Activated effector memory CD4-positive, alpha-beta T cell treated with anti-CD3 and anti-CD28 coated beads, Interleukin-2, amount 50 U/mL, for 16 hours (primary cell): ENCODE measurements at places on chromosomes 5 and 9.

DNA sequence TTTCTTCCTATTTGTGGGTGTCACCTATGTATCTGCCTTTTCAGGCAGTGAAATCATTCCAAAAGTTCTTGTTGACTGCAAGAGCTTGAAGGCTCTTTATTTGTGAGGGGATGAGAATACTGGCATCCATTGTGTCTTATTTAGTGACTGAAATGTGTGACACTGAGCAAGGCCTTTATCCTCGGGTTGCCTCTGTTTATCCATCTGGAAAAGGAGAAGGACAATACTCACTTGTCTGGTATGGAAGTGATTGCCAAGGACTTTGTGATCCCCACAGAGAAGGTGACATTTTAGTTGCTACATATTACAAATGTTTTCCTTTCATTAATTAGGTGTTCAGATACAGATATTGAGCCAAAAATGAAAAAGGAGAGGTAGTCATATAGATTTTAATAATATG, 80.2 kb downstream of the ARRDC3 start:
- DNase-seq, result no peak

GRCh38 chr5:140175367-140176030, 511 bp downstream of the CYSTM1 start:
- DNase-seq, result peak; percentile 88

- DNase-seq, result no peak
Observed at GRCh38 chr5:14838396-14839319, 32.9 kb downstream of the ANKH start.

DNA sequence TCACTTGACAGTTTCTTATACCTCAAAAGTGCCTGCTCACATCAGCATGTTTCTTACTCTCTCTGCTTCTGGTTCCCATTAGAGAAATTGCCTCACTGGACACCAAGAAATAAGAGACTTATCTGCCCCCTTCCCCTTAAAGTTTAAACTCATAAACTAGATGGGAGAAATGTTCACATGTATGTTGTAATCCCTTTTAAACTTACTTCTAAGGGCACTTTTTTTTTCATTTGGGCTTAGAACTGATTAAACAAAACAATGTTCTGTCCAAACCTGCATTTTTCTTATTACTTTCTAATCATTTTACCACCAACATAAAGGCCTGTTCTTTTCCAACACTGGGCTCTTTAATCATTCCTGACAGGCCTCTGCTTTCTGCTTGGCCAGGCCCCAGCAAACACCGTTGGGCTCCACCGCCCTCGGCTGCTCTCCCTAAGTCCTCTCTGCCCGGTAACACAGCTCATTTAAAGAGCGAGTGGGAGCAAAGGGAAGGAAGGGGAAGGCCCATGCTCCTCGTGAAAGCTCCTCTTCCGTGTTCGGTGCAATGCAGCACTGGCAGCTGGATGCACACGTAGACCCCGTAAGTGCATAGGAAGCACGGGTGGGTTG, 53.4 kb downstream of the ROR2 start:
- DNase-seq, result no peak

- DNase-seq, result no peak
Observed at GRCh38 chr5:154611341-154611767, 133.3 kb upstream of the HAND1 start.

- DNase-seq, result no peak
Observed at GRCh38 chr5:168165221-168165914, 126.1 kb upstream of the WWC1 start.

DNA sequence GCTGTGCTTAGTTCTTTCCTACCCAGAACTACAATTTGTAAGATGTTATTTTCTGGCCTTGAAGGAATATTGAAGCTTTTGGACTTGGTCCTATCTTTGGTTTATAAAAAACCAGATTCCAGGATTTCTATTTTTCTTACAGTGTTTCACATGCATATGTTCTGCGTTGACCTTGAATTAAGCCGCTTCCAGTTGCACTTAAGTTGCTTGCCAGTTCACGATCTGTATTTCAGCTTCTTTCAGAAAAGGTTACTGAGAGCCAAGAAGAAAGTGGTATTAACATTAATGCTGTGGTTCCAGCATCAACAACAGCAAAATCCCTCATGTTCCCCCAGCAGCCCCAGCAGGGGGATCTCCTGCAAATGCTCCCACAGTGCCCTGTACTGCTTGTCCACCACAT, 156.4 kb upstream of the ADAMTS16 start:
- DNase-seq, result no peak

DNA sequence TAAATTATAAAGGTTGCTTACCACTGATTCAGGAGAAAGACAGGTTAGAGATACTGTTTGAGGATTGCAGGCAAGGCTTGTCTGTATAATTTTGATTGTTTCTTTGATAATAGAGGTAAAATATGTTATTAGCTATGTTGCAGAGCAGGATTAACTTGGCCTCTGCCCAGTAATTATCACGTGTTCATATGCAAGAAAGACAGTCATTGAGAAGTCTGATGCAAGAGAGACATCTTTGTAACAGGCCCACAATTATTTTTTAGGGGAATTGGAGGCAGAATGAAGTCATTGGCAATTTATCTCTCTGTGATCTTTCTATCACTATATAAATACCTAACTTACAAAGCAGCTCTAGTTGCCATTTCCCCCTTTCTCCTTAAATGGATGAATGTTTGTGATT, 46.0 kb downstream of the SLC44A1 start:
- no peak for DNase-seq

DNA sequence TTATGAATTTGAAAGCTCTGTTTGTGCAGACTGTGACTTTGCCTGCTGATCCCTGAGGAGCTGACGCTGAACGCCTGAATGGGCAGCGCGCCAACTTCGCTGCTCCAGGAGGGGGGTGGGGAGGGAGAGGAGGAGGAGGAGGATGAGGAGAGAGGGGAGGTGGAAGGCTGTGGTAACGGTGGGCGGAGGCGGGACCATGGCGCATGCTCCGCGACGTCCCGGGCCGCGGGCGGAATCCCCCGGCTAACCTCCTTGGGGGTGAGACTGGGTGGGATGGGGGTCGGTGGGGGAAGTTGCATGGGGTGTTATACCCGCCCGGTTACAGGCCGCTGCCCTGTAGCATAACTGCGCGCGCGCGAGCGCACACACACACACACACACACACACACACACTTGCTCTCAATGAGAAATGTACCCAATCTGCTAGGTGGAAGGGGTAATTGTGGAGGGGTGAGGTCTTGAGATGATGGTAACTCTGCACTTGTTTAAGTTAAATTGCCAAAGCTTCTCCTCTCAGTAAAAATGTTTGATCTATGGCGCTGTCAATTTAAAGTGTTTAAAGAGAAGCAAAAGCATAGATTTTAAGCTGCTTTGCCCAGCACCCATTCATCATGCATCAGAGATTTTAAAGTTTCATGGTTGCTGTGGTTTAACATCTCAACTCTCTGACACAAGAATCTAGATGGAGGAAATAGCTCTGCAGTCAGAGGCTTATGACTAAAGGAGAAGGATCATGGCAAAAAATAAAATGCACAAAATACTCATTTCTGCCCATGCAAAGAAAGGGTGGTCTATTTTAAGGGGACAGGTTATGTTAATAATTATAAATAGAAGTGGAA, 76.6 kb upstream of the TBCA start:
- no peak for DNase-seq

- DNase-seq, result no peak
Observed at GRCh38 chr9:109969573-109970237, 189.7 kb downstream of the PALM2AKAP2 start.

DNA sequence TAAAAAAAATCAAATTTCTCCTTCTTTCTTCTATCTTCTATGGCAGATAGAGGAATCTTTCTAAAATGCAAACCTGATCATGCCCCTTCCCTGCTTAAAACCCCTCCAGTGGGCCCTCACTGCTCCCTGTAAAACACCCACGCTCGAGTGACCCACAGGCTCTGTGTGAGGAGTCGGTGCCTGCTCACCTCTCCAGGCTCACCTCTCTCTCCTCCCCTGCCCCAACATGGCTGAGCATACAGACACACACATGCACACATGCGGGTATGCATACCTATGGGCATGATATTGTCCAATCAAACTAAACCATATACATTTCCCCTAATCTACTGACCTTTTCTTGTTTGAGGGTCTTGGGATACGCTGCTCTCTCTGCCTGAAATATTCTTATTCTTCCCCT, 40.8 kb upstream of the COL15A1 start:
- DNase-seq, result no peak

DNA sequence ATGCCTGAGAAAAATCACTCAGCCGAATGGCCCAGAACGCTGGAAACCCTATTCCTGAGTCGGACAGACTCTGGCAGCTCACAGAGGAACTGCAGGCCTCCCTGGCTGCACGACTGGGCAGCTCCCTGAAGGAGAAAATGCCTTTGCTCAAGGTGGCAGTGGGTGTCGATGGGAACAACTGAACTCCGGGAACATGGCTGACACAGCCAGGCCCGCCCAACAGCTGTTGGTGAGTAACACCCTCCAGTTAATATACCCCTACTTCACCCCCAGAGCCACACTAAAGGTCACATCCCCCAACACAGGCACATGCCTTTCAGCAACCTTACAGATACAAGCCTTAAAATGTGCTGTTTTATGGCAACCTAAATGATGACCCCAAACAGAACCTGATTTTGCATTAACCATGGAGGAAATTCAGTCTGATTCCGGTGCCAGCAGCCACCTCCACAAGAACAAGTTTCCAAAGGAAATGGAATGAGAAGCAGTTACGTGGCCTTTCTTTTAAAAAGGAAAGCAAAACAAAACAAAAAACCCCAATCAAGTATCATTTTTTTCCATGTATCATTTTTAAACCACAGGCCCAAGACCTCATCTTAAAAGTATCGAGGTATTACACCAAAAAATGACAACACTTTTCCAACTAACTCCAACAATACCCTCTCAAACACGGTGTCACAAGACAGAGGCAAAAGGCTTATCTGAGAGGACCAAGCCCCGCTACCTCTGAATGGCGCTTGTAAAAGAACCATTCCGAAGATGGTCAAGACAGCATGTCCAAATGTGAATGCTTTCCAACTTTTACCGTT, 3.1 kb downstream of the KLF9 start:
- DNase-seq, result peak; percentile 81

GRCh38 chr5:61409568-61409967, 77.5 kb downstream of the ZSWIM6 start:
- DNase-seq, result no peak

DNA sequence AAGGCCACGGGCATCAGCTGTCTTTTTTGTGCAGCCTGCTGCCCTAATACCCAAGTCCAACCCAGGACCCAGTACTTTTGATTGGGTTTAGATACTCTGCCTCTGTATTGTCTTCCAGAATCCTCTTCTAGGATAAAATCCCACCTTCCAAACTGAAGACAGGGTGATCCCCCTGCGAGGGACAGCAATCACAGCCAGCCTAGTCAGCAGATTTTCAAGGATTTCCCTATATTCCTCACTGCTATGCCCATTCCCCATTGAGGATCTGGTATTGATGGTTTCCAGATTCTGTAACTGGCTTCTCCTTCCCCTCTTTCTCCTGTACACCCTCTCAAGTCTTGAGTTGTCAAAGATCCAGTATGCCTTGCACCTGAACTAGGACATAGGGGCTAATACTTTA, 389.4 kb downstream of the TRIM36 start:
- DNase-seq, result no peak

DNA sequence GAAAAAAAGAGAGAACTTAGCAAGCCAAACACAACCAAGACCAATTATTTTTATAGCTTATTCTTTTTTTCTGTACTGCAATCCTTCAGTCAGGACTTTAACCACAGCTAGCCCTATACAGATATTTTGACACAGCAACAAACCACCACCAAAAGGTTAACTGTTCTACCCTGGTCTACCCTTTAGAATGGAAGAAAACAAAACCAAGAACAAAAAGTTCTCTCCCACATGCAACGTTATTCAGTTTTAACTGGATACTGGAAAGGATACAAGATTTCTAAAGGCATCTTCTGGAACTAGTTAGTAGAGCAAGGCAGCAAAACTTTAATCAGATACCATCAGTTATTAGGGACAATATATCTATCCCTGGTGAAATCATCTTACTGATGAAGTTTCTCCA, 32.6 kb downstream of the ECPAS start:
- no peak for DNase-seq

DNA sequence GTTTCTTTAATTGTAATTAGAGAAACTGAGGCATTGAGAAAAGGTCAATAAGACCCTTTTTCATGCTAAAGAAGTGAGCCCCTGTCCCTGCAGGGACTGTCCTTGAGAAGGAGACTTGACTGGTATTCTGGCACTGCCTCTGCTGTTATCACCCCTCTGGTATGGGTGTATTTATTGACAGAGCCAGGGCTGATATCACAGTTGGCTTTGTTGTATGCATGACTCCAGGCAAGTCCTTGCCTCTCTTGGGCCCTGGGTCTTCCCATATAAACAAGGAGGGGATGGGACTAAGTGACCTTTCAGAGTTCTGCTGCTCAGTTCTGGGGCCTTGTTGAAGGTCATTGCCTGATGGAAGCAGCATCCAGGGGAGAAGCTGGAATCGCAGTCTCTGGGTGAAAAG, 71.8 kb upstream of the PPARGC1B start:
- no peak for DNase-seq

DNA sequence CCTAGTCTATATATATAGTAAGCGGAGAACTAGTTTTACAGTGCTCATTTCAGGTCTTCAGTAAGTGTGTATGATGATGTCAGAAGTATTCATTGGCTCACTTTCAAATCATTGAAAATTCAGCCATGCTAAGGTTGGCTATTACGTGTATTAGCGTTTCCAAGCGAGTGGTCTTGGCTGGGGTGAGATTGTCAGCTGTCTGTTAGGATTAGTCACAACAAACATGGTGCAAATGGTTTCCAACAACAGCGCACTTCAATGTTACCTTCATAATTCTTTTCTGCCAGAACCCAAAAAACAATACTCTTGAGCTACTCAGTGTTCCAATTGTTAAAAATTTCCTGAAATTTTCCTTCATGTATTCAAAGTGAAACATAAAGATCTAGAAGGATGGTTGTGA, 283.0 kb downstream of the AOPEP start:
- no peak for DNase-seq

GRCh38 chr5:151758141-151758429, 346 bp downstream of the ATOX1 start:
- DNase-seq, result no peak

DNA sequence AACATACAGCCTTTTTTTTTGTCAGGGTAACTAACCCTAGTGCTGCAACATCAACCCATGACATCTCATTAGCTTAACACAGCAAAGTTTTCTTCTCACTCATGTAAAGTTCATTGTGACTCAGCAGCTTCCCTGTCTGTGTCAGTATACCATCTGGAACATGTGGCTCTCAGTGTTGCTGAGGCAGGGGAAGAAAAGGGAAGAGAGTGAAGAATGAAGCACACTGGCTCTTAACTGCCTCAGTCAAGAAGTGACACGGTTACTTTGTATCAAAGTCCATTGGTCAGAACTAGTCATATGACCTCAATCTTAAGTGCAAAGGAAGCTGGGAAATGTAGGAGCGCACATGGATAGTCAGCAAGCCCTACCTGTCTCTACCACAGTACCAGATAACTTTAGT, 185.0 kb upstream of the ELL2 start:
- DNase-seq, result no peak

GRCh38 chr5:109309326-109310063, 100.3 kb downstream of the PJA2 start:
- DNase-seq, result no peak

- no peak for DNase-seq
Observed at GRCh38 chr9:106051545-106051944, 357.2 kb downstream of the TMEM38B start.
